ENCODE measurements at places on chromosomes 2 and 18. TPM values are rescaled to one million over a fixed set of nuclear protein-coding genes. Genes with fewer than 3 reads are reported as not detected.

TXNDC2 gene
- not detected for total RNA-seq

MROH2A gene
- not detected for total RNA-seq

GAD1 gene
- total RNA-seq, result not detected

SLC9A4 gene
- total RNA-seq, result not detected

DNA sequence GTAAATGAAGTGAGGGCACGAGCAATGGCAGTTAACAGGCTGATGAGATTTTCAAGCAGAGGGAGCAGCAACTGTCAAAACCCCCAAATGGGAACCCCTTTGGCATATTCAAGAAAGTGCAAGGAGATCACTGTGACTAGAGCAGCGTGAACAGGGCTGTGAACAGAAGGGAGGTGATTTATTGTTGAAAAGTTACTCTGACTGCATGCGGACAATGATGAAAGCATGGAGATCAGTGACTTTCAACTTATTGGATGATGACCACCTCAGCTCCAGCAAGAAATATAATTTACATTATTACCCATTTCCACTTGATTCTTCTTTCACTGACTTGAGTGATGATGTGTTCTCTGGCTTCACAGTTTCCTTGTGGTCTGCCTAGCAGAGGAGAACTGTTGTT lies 187.8 kb upstream of the BOD1L2 start:
- DNase-seq, result no peak
- no peak overlapping the region for H3K27ac ChIP-seq
- no peaks in the 10 kb centered on the region for H3K27me3 ChIP-seq
- H3K4me1 ChIP-seq, result no peaks in the 10 kb centered on the region

- no peaks in the 10 kb centered on the region for H3K27me3 ChIP-seq
- H3K4me3 ChIP-seq, result no peak overlapping the region
- H3K4me1 ChIP-seq, result no peaks in the 10 kb centered on the region
Observed at GRCh38 chr18:55672574-55673361, 84.8 kb upstream of the TCF4 start.

- H3K27ac ChIP-seq, result no peak overlapping the region
- no peak overlapping the region for H3K4me3 ChIP-seq
- no peaks in the 10 kb centered on the region for H3K27me3 ChIP-seq
- H3K4me1 ChIP-seq, result peaks cover 4% of the 10 kb centered on the region
Observed at GRCh38 chr2:174985614-174986013, 19.6 kb downstream of the CHN1 start.

GRCh38 chr2:56444339-56444738 lies 260.5 kb downstream of the CCDC85A start:
- no peak overlapping the region for H3K27ac ChIP-seq
- no peak overlapping the region for H3K4me3 ChIP-seq
- DNase-seq, result no peak
- H3K36me3 ChIP-seq, result no peaks in the 10 kb centered on the region
- no peaks in the 10 kb centered on the region for H3K4me1 ChIP-seq

GRCh38 chr18:63476668-63477067 lies at the start of gene SERPINB5:
SERPINB5 (plus strand) TSS chr18:63476958; CDS start chr18:63484429, 7,471 bp downstream.
- no peaks in the 10 kb centered on the region for H3K36me3 ChIP-seq
- H3K4me1 ChIP-seq, result peaks cover 5% of the 10 kb centered on the region
- no peak within 1 kb of the TSS for H3K27ac ChIP-seq
- DNase-seq, result no peak

DNA sequence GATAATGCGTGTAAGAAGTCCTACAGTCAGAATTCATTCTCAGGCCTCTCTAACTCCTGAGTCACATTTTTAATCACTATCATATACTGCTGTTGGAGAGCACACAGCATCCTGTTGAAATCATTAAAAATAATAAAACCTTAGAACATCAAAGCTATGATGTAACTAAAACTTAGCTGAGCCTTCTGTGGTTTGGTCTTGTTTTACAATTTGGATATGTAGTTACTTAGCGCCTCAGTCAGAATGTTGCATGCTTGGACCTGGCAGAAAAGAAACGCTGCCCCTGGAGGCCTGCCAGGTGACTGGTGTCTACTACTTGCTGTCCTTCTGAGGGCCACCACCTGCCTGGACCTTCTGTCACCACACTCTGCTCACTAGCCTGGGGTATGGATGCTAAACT lies 261.1 kb upstream of the RASGRP3 start:
- H3K4me1 ChIP-seq, result no peaks in the 10 kb centered on the region
- DNase-seq, result peak; percentile 77
- no peaks in the 10 kb centered on the region for H3K36me3 ChIP-seq
- no peaks in the 10 kb centered on the region for H3K27me3 ChIP-seq

DNA sequence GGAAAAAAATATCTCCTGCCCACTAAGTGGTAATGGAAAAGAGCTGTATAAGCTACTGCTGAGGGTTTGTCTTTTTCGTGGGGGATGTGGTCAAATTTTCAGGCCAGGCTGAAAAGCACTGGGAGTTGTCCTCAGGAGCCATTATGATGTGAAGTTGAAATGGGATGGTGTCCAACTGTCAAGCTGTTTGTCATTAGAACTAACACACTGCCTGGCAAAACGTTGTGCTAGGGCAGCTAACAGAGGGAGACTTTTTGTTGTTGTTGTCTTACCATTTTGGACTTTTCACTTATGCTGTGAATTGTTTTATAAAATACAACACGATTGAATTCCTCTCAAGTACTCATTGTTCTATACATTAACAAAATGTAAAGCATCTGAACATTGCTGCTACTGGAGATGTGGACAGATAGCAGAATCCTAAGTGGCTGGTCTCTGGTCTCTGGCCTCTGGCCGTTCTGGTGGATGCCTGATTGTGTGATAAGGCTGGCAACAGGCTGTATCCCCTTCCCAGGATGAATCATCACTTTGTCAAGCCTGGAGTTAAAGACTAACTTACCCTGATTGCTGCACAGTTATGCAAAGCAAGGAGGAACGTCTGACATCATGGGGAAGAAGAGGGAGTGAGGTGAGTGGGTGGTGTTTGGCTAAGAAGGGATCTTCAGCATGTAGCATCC lies 2.3 kb downstream of the MYO1B start:
- H3K36me3 ChIP-seq, result no peaks in the 10 kb centered on the region
- peaks cover 17% of the 10 kb centered on the region for H3K4me1 ChIP-seq
- H3K4me3 ChIP-seq, result no peak overlapping the region
- H3K27me3 ChIP-seq, result no peaks in the 10 kb centered on the region
- DNase-seq, result no peak
- peak overlapping the region; percentile 40 for H3K27ac ChIP-seq

GRCh38 chr2:41896186-41896846 lies 151.5 kb upstream of the PKDCC start:
- H3K27me3 ChIP-seq, result no peaks in the 10 kb centered on the region
- no peaks in the 10 kb centered on the region for H3K36me3 ChIP-seq
- no peak for DNase-seq
- H3K4me3 ChIP-seq, result no peak overlapping the region

DNA sequence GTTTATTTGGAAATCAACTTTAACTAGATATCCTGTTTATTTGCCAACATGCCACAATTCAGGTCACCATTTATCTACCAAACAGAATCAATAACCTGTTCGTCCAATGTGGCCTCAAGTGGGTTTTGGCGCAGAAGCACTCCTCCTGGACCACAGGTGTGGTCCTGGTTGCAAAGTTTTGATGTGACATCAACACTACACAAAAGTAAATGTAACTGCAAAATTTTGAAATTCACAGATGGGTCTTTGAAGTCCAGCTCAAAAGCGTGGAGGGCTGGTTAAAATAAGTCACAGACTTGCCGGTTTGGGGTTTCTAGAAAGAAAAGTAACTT lies 474 bp upstream of the GCA start:
- H3K27ac ChIP-seq, result no peak overlapping the region
- no peak for DNase-seq
- peaks cover 5% of the 10 kb centered on the region for H3K4me1 ChIP-seq
- H3K36me3 ChIP-seq, result no peaks in the 10 kb centered on the region

DNA sequence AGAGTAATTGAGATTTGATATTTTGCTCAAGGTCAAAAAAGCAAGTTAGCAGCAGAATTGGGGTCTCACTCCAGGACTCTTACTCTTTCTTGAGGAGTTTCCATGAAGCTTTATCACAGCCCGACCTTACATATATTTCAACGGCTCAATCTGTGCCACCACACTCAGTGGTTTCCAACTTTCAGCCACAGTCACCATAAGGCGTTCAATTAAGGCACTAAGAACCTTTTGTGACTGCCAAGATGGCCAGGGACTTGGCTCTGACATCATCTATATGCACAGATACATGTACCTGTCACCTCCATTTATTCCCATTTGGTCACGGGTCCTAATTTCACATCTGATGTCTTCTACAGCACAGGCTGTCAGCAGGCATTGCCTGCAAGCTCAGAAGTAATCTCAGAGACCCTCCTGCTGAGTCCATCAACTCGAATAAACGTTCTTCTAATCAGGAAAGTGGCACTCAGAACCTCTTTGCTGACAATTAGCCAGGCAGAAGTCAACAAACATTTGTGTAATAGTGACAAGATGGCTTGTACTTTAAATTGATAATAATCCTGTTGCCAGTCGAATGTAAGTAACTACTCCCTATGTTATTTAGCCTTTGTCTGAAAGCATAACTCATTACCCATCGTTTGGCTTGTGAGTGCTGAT lies 16.1 kb downstream of the DYTN start:
- no peaks in the 10 kb centered on the region for H3K36me3 ChIP-seq
- DNase-seq, result no peak
- H3K27me3 ChIP-seq, result no peaks in the 10 kb centered on the region
- H3K4me1 ChIP-seq, result no peaks in the 10 kb centered on the region
- no peak overlapping the region for H3K4me3 ChIP-seq
- H3K27ac ChIP-seq, result no peak overlapping the region

GRCh38 chr18:51739044-51739666 lies 541.7 kb upstream of the MEX3C start:
- DNase-seq, result no peak
- no peaks in the 10 kb centered on the region for H3K27me3 ChIP-seq
- H3K4me3 ChIP-seq, result no peak overlapping the region
- no peaks in the 10 kb centered on the region for H3K36me3 ChIP-seq
- H3K4me1 ChIP-seq, result no peaks in the 10 kb centered on the region

DNA sequence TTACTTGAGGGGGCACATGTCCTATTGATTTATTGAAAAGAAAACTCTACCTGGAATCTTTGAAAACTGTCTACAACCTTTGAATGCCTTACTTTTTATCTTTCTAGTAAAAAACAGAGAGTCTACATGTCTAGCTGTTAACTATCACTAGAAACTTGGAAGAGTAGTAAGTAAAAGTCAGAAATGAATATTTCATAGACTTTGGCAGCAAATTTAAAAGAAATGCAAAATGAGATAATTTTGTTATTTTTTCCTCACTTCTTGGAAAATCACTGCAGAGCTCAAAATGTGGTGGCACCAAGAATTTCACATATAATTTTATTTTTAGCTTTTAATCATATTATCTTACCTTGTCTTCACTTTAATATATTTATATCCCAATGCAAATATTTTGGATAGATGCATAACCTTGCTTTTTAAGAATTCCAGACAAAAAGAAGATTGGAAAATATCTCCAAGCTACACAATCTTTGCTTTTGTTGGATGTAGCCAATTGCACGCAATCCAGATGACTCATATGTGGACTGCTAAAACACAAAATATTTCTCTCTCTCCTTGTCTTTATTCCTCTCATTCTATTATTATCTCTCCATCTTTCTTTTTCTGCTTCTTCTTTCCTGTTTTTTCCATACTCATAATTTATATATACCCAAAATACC lies 92.2 kb upstream of the DSEL start:
- no peaks in the 10 kb centered on the region for H3K4me1 ChIP-seq
- H3K4me3 ChIP-seq, result no peak overlapping the region
- DNase-seq, result no peak
- H3K36me3 ChIP-seq, result no peaks in the 10 kb centered on the region

DNA sequence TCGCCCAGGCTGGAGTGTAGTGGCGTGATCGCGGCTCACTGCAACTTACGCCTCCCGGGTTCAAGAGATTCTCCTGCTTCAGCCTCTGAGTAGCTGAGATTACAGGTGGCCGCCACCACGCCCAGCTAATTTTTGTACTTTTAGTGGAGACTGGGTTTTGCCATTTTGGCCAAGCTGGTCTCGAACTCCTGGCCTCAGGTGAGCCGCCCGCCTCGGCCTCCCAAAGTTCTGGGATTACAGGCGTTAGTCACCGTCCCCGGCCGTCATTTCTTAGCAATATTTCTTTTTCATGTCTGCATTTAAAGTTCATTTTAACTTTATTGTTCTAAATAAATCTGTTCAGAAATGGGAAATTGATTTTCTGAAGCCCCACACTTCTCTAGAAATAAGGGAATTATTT lies 597.3 kb upstream of the DDX18 start:
- H3K4me3 ChIP-seq, result no peak overlapping the region
- no peaks in the 10 kb centered on the region for H3K4me1 ChIP-seq
- DNase-seq, result no peak
- H3K27me3 ChIP-seq, result no peaks in the 10 kb centered on the region
- no peaks in the 10 kb centered on the region for H3K36me3 ChIP-seq
- no peak overlapping the region for H3K27ac ChIP-seq

- H3K36me3 ChIP-seq, result no peaks in the 10 kb centered on the region
- no peaks in the 10 kb centered on the region for H3K4me1 ChIP-seq
- H3K4me3 ChIP-seq, result no peak overlapping the region
- H3K27ac ChIP-seq, result no peak overlapping the region
- no peaks in the 10 kb centered on the region for H3K27me3 ChIP-seq
Observed at GRCh38 chr18:56910967-56911366, 235.9 kb upstream of the BOD1L2 start.

DNA sequence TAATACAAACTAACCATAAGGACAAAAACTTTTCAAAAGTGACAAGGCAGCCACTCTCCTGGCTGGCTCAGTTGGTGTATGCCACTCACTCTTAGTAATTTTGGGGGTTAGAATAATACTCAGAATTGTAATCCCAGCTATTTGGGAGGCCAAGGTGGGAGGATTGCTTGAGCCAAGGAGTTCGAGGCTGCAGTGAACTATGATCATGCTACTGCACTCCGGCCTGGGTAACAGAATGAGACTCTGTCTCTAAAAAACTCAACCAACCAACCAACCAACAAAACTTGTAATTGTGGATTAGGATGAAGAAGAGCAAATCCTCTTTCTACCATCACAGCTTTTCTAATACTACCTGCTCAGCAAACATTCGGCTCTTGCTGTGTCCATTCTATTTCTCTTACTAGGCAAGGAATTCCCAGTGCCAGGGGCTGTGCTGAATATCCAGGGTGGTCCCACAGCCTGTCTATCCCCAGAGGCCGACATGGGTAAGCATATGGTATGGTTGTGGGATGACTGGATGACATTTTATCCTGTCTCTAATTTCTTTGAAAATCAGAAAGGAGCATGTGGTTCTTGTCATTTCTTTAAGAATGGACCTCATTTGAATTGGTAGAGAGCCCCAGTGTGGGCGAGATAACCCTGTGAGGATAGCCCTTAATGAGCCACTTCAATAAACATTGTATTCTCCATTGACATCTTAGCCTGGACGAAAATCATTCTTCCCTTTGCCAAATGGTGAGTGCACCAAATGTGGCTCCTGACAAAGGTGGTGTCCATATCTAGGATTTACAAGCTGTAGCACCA lies 220.1 kb downstream of the MYCN start:
- no peak overlapping the region for H3K27ac ChIP-seq
- no peaks in the 10 kb centered on the region for H3K27me3 ChIP-seq
- no peaks in the 10 kb centered on the region for H3K36me3 ChIP-seq
- H3K4me3 ChIP-seq, result no peak overlapping the region
- H3K4me1 ChIP-seq, result peaks cover 6% of the 10 kb centered on the region
